ENCODE measurements at places on chromosomes 4 and X.

GRCh38 chr4:26812049-26812714 is 48.5 kb upstream of the STIM2 start:
- DNase-seq = no peak

GRCh38 chr4:124318292-124318691 is 394.2 kb downstream of the ANKRD50 start:
- DNase-seq = no peak

DNA sequence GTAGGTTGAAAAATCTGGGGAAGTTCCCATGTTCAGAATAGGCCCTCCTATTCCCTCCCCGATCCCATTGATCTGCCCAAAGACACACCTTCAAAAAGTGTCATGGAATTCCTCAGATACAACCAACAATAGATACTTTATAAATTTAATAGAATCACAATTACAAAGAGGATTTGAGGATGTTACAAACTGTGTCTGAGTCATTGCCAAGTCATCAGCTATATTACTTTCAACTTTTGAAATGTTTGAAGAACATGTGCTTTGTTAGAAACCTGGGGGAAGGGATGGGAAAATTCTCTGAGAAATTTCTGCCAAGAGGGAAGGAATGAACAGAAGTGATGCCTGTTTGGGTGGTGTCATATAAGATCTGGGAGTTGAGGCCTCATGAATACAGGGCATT is 46.7 kb downstream of the KCNIP4 start:
- DNase-seq = no peak

GRCh38 chr4:77002321-77003107 is 53.0 kb downstream of the SEPTIN11 start:
- no peak for DNase-seq

Data from body of pancreas (tissue), 4 donors.